Tibial nerve (tissue), 4 donors: ENCODE measurements at places on chromosomes 2 and 18.

- no peaks in the 10 kb centered on the region for H3K27me3 ChIP-seq
- no peak overlapping the region for H3K4me3 ChIP-seq
- no peak for DNase-seq
- H3K4me1 ChIP-seq: no peaks in the 10 kb centered on the region
These were observed 14.1 kb downstream of the NFE2L2 start for GRCh38 chr2:177250461-177250860.

- no peak overlapping the region for H3K27ac ChIP-seq
- H3K36me3 ChIP-seq: no peaks in the 10 kb centered on the region
- DNase-seq: peak; percentile 15
These were observed 215.1 kb upstream of the TRIB2 start for GRCh38 chr2:12501469-12502158.

GRCh38 chr2:218368621-218369153 is 12.0 kb downstream of the CATIP start:
- no peaks in the 10 kb centered on the region for H3K27me3 ChIP-seq
- no peak overlapping the region for H3K27ac ChIP-seq
- no peaks in the 10 kb centered on the region for H3K36me3 ChIP-seq
- H3K4me3 ChIP-seq: peak overlapping the region; percentile 61
- H3K4me1 ChIP-seq: peaks cover 28% of the 10 kb centered on the region

DNA sequence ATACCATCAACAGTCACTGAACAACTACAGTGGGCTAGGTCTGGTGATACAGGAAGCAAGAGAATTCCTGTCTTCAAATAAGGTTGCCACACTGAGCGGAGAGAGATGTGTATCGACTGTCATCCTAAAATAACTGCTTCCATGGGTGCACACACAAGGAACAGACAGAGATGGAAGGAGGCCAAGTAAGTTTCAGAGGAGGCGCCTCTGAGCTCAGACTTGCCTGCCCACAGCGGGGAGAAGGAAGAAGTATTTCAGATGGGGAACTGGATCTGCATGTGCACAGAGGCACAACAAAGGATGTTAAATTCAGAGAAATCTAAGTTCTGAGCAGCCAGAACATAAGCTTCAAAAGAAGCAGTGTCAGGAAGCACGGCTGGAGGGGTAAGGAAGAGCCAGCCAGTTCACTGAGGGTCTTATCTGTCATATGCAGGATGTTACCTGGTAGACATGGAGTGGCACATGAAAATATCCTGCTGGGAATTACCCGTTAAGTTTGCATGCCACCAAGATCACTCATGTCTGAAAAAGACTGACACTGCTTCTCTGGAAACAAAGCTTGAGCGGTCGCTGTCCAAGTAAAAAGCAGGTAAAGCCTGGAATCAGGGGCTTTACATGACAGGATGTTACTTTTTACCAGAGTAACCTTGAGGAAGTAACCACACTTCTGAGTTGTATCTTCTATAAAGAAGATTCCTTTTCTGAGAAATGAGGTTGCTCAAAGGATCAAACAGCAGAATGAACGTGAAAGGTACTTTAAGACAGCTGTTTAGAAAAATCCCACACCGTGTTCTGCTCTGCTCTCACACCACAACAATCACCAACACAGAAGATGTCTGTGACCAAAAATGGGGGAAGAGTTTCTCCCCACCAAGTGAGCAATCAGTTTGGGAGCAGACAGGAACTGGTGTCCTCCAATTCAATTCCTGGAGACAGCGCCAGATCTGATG is 260.2 kb downstream of the NBAS start:
- H3K27me3 ChIP-seq: no peaks in the 10 kb centered on the region
- H3K4me1 ChIP-seq: no peaks in the 10 kb centered on the region
- peaks cover 86% of the 10 kb centered on the region for H3K36me3 ChIP-seq
- H3K27ac ChIP-seq: no peak overlapping the region
- H3K4me3 ChIP-seq: no peak overlapping the region
- no peak for DNase-seq

GRCh38 chr18:78538669-78539440 is 440.8 kb upstream of the SALL3 start:
- no peak for DNase-seq
- H3K36me3 ChIP-seq: no peaks in the 10 kb centered on the region

DNA sequence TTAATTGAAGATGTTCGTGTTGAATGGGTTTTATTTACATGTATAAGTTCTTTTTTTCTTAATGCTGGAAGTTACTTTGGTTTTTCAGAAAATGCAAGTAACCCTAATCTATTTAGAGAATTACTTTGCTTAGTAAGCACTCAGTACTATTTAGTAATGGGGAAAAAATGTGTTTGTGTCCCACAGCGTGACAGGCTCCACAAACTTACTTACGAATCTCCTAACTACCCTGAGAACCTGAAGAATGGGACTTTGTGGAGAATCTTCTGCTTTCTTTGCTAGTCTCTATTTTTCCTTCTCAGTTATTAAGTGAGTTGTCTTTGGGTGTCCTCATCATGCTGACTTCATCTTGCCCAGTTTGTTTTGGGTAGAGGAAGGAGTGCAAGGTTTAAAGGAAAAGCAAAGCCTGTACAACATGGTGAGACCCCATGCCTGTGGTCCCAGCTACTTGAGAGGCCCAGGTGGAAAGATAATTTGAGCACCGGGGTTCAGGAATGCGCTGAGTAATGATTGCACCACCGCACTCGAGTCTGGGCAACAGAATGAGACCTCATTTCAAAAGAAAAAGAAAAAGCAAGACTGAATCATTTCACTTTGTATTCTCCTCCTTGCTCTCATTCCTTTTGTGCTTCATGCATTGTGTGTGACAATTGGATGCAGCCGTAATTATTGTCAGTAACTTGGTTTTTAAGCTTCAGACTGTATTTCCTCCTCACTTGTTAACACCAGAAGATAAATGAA is 10.2 kb downstream of the NEDD4L start:
- DNase-seq: no peak
- H3K27ac ChIP-seq: peak overlapping the region; percentile 60
- no peaks in the 10 kb centered on the region for H3K36me3 ChIP-seq
- H3K4me3 ChIP-seq: no peak overlapping the region

GRCh38 chr2:204112084-204112770 is 175.7 kb downstream of the ICOS start:
- DNase-seq: no peak
- no peaks in the 10 kb centered on the region for H3K27me3 ChIP-seq
- peaks cover 20% of the 10 kb centered on the region for H3K4me1 ChIP-seq
- no peaks in the 10 kb centered on the region for H3K36me3 ChIP-seq

- DNase-seq: no peak
- no peak overlapping the region for H3K4me3 ChIP-seq
- H3K4me1 ChIP-seq: no peaks in the 10 kb centered on the region
- H3K36me3 ChIP-seq: no peaks in the 10 kb centered on the region
- H3K27ac ChIP-seq: peak overlapping the region; percentile 33
These were observed 91.3 kb upstream of the GLS start for GRCh38 chr2:190789074-190790004.

GRCh38 chr2:122138561-122138960 is 383.1 kb downstream of the TSN start:
- H3K27ac ChIP-seq: no peak overlapping the region
- H3K27me3 ChIP-seq: no peaks in the 10 kb centered on the region
- no peaks in the 10 kb centered on the region for H3K36me3 ChIP-seq
- no peak overlapping the region for H3K4me3 ChIP-seq
- no peaks in the 10 kb centered on the region for H3K4me1 ChIP-seq
